DMS153 (cell line): ENCODE measurements at places on chromosomes 6 and 20.

DNA sequence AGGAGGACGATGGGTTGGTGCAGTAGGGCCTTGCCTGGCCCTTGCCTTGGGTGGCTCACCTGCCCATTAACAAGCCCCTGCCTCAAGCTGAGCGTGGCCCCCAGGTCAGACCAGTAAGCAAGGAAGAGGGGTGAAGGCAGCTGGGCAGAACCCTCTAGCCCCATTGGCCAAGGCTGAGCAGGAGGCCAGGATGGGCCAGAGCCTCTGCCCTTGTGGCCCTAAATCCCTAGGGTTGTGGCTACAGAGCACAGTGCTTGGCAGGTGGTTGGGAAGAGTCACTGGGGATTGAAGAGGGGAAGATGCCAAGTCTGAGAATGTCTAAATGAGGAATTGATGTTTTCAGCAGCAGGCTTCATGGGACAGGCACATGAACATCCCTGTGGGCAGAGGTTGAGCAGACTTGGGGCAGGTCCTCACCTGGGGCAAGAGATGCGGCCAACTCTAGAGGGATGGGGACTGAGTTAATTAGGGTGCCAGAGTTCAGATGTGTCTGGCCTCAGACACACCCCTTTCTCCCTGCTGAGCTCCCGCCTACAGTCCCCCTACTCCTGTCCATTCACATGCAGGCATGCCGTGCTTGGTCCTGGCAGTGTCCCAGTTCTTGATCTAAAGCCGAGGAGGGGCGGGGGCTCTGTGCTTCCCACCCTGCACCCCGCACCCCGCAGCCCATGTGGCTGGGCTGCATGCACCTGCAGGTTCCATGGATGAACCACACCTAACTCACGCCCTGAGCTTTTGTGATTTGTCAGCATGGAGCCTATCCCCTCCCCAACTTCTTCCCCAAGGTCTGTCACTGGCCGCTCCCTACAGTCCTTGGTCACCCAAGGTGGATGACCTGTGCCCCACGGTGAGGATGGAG lies 9.8 kb downstream of the GTSF1L start:
- no peak for DNase-seq

DNA sequence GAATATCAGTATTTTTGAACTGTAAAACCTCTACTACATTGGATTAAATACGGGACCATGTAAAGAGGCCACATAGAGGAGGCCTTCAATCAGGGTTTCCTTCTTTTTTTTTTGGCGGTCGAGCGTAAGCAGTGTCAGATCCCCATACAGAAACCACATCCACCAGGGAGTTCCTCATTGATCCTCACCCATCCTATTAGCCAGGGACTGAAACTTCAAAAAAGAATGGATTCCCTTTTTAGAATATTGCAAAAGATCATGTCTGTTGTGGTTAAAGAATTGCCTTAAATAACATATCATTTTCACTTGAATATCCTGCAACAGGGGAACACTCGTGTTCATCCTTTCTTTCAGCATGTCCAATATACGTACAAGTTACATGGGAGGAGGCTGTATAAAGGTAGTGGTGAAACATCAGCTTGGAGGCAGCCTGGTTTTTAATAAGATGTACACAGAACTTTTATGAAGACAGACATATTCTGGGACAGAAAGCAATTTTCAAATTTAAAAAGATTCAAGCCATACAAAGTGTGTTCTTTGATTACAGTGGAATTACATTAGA lies 96.1 kb downstream of the PPP1R14C start:
- no peak for DNase-seq

DNA sequence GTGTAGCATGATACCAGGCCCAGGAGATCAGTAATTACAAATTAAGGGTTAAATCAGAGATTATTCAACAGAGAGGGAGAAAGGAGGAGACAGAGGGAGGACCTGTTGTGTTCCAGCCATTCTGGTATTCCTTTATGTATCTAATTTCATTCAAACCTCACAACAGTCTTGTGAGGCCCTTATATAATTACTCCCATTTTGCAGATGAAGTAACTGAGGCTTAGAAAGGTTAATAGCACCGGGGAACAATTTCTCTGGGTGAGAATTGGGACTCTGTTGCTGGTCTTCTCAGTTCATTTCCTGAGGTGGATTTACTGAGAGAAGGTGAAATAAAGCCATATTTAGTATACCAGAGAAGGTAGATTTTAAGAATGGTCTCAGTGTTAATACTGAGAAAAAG lies 66.6 kb downstream of the C6orf52 start:
- no peak for DNase-seq

DNA sequence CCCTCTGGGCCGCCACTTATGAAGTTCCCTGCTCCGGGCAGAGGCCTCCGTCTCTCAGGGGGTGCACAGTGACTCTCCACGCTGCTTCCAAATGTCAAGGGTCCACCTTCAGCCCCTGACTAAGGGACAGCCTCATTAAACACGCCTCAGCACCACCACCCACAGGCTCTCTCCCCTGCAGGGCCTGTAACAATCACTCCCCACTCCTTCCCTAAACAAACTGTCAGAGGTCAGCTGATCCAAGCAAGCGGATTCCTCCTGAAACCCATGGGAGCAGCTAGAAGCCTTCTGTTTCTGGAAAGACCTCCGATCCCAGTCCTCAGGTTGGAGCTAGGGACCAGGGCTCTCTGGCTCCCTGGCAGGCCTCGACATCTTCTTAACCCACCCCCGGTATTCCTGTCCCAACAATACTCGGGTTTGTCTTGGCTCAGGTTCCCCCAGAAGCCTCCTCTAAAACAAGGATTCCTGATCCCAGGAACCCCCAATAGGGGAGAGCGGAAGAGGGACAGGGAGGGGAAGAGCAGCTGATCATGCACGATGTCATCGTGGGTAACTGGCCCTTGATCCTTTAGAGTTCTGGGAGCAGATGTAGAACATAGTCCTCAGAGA lies 181.0 kb downstream of the ZNF217 start:
- DNase-seq = no peak

GRCh38 chr20:57092112-57092899 lies 174.1 kb downstream of the BMP7 start:
- DNase-seq = no peak

- no peak for DNase-seq
These were observed 2.0 kb downstream of the HFE start for GRCh38 chr6:26089272-26089671.

GRCh38 chr20:9112541-9113515 lies 43.9 kb downstream of the PLCB4 start:
- no peak for DNase-seq

GRCh38 chr6:170021579-170021978 lies 269.3 kb downstream of the DLL1 start:
- DNase-seq = no peak

GRCh38 chr20:24872291-24873024 lies 76.6 kb upstream of the CST7 start:
- peak; percentile 13 for DNase-seq

- DNase-seq = no peak
These were observed 445.7 kb downstream of the CDC5L start for GRCh38 chr6:44833248-44833647.

- no peak for DNase-seq
These were observed 115.7 kb upstream of the RALGAPA2 start for GRCh38 chr20:20827992-20828597.

DNA sequence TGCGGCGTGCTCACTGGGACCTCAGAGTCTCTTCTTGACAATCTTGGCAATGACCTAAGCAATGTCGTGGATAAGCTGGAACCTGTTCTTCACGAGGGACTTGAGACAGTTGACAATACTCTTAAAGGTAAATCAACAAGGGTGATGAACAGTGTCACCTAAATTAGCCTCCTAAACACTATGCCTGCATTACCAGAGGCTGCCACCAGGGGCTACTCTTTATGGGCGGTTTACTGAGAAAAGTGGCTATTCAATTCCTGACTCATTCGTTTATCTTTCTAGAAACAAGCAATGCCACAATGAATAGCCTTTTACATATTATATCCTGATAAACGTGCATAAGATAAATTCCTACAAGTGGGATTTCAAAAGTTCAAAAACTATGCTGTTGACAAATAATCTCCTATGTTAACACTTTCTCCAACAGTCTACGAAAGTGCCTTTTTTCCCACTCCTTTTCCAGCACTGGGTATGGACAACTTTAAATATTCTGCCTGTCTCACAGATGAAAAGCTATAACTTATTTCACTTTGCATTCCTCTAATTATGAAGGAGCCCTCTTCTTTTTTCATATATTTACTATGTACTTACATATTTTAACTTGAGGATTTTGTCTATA lies 1.3 kb downstream of the BPIFA2 start:
- no peak for DNase-seq

- DNase-seq = no peak
These were observed 84.6 kb downstream of the DCDC2 start for GRCh38 chr6:24273096-24273870.

DNA sequence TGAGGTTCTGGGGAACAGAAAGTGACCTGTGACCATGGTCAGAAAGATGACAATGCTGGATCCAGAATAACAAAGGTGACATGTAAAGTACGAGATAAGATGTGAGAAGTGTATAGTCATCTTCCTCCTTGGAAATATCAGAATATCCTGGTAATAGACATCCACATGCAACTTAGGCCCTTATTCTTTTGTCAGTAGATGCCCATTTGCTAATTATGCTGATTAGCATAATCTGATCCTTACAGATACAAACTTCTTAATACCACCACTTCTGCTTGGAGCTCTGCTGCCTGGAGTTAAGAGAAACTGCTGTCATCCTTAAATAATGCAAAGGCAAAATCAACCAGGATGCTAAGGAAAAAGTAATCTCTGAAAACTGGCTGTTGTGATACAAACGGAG lies 91.3 kb downstream of the KIF16B start:
- DNase-seq = no peak

- no peak for DNase-seq
These were observed 150.1 kb downstream of the DOK5 start for GRCh38 chr20:54625497-54625896.

GRCh38 chr6:40457261-40457660 lies 129.9 kb downstream of the LRFN2 start:
- DNase-seq = no peak

- no peak for DNase-seq
These were observed 45.2 kb upstream of the TTPAL start for GRCh38 chr20:44430270-44431065.

DNA sequence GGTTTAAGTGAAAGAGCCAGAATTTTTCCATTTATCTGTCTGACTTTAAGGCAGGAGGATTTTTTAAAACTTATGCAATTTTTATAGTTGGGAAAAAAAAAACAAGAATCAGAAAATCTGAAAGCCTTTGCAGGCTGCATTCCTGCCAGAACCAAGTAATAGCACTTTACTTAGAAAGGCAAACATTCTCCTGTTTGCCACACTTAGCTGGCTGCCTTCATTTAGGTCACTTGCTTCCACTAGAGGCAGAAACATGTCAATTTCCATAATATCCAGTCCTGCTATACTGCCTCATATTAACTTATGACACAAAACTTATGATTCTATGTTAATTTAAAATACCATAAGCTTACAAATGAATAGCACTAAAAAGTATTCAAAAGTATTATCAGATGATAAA lies 425.8 kb downstream of the FRK start:
- no peak for DNase-seq

DNA sequence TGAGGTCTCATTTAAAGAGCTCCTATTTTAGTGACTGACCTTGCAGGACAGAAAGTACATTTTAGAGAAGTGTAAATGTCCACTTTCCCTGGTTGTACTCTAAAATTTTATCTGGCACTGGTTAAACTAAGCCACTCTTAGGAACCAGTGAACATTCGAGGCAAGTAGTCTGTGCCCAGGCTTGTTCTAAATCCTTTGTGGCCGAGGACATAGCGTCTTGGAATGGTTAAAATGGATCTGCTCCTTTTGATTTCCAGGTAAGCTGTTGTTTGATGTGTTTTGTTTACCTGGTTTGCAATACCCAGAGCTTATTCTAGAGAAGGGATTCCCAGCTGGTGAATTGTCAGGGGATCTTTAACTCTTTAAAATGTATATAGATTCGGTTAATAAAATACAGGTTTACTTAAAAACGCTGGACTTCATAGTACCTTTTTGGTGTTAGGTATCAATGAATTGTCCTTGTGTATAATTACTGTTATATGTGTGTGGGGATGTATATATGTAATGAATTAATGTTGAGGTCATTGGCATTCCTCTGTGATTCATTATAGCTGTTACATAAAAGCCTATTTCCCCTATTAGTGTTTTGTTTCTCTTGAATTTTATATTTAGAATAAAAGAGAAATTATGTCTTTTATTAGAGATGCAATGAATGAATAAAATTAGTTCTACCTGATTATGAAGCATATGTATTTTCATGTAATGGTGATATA lies 15.8 kb downstream of the SNX9 start:
- no peak for DNase-seq

DNA sequence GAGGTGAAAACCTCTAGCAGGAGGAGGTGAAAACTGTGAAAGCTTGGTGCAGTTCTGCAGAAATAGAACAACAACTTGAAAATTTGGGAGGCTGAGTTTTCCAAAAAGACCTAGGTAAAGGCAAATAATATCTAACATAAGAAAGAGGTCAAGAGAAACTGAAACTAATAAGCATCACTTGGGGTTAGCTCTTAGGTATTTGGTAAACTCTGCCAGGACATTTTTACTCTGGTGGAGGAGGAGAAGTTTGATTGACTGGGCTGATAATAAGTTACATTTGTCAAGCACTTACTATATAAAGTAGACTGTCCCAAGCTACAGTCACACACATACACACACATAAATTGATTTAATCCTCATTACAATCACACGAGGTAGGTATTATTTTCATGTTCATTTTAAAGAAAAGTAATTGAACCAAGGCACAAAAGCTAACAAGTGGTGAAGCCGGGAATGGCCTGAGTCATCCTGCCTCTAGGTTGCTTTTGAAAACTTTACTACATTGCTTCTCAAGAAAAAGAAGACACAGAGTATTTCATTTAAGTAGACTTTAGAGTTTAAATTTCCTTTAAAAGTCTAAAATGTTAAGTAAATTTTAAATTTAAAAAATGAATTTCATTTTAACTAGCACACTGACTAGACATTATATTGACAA lies 275.5 kb downstream of the PTPRK start:
- no peak for DNase-seq

DNA sequence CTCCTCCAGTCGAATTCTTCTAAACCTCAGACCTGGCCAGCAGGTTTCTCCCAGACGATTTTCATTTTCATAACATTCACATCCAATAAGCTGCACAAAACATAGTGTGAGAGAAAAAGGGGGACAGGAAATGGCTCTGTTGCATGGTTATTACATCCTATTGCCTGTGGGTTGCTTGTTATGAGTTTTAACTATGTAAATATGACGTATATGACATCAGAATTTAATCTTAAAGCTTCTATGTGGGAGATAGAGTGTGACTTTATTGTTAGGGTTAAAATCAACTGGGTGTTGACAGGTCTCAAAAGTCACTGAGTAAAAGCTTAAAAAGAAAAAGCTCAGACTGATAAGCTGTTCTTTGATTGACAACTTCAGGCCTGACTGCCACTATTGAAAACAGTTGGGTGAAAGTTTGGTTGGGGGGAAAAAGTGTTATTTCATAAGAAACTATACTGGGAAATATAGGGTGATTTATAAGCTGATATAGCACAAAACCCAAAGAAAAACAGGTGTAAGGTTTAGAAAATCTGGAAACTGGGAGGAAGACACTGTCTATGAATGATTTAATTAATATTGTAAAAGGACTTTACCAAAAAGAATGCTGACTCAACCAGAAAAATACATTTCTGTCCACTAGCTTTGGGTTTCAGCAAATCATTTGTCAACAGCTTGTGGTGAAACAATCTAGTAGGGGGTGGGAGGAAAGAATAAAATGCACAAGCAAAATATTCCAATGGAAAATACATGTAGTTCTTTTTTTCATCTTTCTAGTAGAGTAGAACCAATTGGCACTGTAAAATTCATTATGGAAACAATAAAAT lies 134.1 kb upstream of the CEP162 start:
- DNase-seq = no peak

GRCh38 chr6:90271831-90272230 lies 24.8 kb downstream of the BACH2 start:
- no peak for DNase-seq
